HT1080 (cell line): ENCODE measurements at places on chromosomes 5 and 9. TPM values are rescaled to one million over a fixed set of nuclear protein-coding genes. Genes with fewer than 3 reads are reported as not detected.

- no peak for DNase-seq
Measured at GRCh38 chr5:97276474-97277120, 93.5 kb upstream of the RIOK2 start.

DNA sequence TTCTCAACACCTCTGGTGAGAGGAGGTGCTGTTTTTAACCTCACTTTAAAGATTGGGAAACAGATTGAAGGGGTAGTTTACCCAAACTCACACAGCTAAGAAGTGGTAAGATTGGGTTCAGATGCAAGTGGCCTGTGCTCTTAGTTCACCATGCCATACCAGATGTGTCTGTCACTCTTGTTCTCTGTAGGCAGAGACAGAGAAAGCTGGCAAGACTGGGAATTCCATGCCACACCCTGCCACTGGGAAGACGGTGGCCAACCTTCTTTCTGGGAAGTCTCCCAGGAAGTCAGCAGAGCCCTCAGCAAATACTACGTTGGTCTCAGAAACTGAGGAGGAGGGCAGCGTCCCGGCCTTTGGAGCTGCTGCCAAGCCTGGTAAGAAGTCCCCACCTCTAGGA is 11.0 kb downstream of the TCOF1 start:
- no peak for DNase-seq

DNA sequence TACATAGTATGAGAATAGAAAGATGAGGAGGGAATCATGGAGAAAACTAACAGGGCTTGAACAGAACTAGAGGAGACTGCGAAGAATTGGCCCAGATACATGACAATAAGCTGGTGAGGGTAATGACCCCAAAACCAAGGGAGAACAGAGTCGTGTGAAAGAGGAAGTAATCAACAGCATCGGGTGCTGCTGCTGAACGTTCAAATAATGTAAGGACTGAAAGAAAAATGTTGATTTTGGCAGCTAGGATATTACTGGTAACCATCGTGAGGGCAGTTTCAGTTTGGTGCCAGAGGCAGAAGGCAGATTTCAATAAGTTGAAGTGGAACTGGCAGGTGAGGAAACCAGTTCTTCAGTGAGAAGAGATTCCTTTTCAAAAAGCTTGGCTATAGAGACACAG is 66.8 kb upstream of the SMC2 start:
- DNase-seq: no peak

- DNase-seq: peak; percentile 66
Measured at GRCh38 chr5:41763081-41763480, 107.1 kb downstream of the OXCT1 start.

- DNase-seq: no peak
Measured at GRCh38 chr5:83077662-83078261, 415 bp downstream of the XRCC4 start.

DNA sequence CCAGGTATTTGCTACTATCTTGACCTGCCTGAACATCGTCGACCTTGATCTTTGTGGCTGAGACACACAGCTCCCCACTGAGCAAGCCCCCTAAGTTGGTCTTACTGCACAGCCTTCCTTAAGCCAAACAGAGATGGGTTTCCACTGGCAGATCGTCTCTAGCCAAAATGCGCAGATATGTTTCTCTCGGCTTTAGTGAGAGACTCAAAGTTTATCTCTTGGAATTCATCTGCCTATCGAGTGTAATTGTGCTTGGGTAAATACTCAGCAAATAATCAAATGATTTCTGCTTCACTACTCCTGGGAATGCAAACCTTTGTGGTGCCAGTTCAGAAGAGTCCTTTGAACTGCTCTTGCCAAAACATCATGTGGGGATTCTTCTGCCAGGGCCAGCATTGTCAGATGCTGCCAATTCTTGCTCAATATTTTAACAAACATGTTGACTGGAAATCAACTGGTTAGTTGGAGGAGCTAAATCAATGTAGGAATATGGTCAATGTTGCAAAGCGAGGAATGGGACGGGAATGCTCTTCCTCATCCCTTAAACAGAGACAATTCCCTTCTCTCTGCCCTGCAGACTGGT is 141.2 kb upstream of the SLC28A3 start:
- no peak for DNase-seq

- peak; percentile 52 for DNase-seq
Measured at GRCh38 chr5:16051246-16051755, 128.3 kb downstream of the MARCHF11 start.

DNA sequence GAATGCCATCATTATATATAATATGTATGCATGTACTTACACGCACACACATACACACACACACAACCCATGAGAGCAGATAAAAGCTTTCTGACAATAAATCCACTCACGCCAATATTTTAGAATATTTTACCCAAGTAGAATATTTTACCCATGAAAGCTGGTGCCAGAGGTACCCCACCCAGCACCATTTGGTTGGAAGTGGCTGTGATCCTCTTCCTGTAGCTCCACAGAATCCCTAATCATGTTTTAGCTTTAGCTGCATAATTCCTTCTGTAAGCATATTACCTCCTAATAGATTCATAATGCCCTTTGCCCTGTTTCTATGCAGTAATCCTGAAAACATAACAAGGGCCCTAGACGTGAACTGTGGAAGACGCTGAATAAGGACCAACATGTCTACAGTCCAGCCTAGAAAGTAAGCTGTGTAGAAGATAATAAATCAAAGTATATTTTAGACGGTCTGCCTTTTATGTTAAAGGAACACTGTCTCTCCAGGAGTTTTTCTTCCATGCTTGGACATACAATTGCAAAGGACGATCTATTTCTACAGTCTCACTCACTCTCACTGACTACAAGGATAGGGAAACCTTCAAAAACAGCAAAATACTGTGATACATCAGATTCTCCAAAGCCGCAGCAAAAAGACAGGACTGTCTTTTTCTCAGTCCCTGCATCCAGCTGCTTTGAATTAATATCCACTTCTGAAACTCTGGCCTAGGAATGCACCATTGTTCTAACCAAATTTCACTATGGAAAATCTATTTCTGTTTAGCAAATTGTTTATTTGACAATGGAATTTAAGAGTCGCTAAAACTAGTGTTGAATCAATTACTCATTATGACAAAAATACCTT is 98.2 kb downstream of the USP20 start:
- no peak for DNase-seq

DNA sequence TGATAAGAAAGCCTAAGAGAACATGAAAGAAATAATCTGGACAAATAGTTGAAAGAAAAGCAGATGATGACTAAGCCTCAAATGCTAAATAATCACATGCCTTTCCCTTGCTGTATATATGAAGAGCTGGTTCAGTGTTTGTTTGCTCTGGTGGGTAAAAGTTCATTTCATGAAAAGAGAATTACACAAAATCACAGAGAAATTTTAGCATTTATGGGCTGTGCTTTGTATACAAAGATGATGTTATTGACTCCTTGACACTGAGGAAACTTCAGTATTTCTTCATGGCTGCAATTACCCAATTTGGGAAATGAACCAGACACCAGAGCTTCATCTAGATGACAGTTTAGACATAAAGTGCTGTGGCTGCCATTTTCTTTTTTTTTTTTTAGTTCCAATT is 527.2 kb downstream of the NR2F1-AS1 start:
- DNase-seq: no peak

DNA sequence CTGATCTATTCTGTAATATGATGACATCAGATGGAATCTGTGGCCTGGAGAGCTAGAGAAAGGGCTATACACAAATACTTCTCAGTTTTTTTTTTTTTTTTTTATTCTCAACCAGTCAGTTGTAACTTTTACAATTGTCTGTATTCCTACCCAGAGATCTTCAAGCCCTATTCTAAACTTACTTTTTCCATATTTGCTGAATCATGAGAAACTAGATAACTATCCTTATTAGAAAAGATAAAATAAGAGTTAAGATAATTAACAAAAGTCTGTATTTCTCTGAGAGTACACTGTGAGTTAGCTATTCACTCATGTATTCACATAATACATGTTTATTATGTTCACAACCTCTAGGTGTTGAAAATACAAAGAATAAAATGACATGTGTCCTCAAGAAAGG is 1575.9 kb downstream of the EFNA5 start:
- no peak for DNase-seq

- DNase-seq: peak; percentile 45
Measured at GRCh38 chr9:94150279-94150828, 66.1 kb downstream of the PTPDC1 start.

DNA sequence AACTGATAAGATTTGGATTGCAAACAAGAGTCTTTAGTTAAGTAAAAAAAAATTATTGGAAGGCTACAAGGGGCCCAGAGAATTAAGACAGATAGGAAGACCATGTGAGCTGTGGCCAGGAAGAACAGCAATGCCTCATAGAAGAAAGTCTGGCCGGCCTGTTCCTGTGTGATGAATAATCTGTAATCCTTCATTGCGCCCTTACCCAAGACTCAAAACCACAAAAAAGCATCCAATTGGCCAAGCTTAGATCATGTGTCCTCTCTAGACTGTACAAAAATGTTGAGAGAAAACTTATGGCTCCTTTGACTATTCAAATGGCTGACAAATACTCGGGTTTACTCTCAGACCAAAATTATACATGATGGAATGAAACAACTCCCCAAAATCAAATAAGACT is 1383.5 kb downstream of the PTPRD start:
- peak; percentile 61 for DNase-seq

GRCh38 chr5:86118542-86118941 is 499.2 kb upstream of the COX7C start:
- no peak for DNase-seq

- no peak for DNase-seq
Measured at GRCh38 chr9:88995627-88996026, 4.4 kb downstream of the S1PR3 start.

- DNase-seq: peak; percentile 47
Measured at GRCh38 chr9:133478851-133479711, at the start of gene SLC2A6. Gene SLC2A6 (minus strand): TSS chr9:133479099. CDS start chr9:133479059, 40 bp downstream.

- no peak for DNase-seq
Measured at GRCh38 chr5:177131352-177132135, 2.0 kb upstream of the NSD1 start.

- DNase-seq: no peak
Measured at GRCh38 chr9:119343059-119343990, 25.9 kb downstream of the BRINP1 start.

DNA sequence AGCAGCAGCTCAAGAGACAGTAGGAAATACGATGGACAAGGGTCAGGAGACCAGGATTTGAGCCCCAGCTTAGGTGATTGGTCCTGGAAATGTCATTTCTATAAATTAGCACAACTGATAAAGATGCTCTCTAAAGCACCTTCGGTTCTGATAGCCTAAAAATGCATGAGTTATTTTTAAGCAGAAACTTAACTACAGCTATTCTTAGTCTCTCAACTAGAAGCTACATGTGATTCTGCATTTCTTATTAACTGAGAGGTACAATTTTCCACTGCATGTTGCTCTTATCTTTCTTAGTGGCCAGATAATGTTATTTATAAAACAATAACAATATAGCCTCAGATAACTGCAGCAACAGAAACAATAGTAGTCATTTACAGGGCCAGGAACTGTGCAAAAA is 136.4 kb downstream of the GRIA1 start:
- DNase-seq: no peak

DNA sequence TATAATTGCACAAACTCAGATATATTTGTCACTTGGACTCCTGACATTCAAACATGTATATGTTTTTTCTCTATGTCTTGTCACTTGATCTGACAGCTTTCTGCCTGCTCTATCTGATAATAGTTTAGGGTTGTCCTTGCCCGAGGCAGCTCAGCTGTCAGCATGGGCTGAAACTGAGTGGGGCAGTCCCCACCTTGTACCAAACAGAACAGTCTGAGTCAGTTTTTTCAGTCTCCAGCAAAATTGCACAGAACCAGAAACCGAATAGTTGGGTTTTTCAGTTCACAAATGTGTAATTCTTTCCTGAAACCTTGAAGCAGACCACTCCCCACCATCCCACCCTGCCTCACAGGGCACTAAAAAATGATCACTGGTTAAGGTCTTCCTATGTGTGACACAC is 9.5 kb upstream of the HAND1 start:
- DNase-seq: no peak

DNA sequence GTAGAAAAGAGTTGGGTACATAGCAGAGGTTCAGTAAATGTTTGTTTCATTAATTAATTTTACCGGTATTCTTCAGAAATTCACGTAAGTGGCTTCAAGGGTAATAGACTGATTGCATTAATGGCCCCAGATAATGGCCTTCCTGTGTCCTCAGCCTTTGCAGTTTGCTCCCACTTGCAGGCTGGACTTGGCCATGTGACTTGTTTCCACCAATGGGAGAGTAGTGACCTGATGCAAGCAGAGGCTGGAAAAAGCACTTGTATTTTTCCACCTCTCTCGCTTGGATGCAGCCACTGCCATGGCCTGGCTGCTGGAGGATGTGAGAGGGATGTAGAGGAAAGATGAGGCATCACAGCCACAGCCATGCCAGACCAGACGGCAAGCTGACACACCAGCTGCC is 480.9 kb downstream of the CDK5RAP2 start:
- peak; percentile 10 for DNase-seq

DNA sequence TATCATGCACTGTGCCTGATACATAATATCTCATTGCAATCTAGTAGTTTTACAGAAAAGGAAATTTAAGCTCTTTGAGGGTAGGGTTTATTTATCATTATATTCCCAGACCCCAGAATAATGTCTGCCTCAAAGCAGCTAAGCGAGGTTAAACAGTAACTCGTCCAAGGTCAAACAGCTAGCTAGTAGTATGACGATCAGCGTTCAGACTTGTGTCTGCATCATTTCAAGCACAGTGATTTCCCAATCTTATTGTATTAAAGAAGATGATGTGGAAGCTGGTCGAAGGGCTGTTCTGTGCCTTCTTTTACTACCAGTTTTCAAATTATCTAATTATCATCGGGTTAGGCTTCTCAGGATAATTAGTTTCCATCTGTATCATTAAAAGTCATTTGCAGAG is 55.1 kb upstream of the NFIB start:
- DNase-seq: no peak

DNA sequence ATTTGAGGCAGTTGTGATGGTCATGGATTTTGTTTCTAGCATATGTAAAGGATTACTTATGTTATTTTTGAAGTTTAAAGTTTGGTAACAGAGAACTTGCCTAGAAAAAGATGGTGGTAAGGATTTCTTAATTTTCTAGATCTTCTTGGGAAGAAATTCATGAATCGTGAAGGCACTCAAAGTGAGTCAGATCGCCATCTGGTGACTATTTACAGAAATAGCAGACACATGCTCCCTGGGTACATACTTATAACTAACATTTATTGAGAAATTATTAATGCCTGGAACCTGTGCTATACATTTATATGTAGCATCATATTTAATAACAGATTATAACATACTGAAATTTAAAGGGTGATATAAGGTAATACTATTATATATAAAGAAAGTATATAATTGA is 299.7 kb downstream of the IZUMO3 start:
- peak; percentile 16 for DNase-seq

- DNase-seq: no peak
Measured at GRCh38 chr9:34519321-34520020, 3.3 kb downstream of the ENHO start.

RNF183 gene
- not detected in 2 replicates for total RNA-seq

CEL gene
- 0.45 TPM in 1 of 2 replicates, not detected in the other for total RNA-seq

GPR150 gene
- total RNA-seq: not detected in 2 replicates

PCDHB7 gene
- total RNA-seq: 0.05 TPM in 1 of 2 replicates, not detected in the other

MCCC2 gene
- 42.0 and 50.3 TPM in 2 replicates for total RNA-seq

PKD2L2 gene
- not detected in 2 replicates for total RNA-seq

NR4A3 gene
- 0.03 and 0.23 TPM in 2 replicates for total RNA-seq
